Stimulated activated CD4-positive, alpha-beta T cell treated with anti-CD3 and anti-CD28 coated beads, Interleukin-4, amount 100 ng/mL, for 4 hours (primary cell): ENCODE measurements at places on chromosomes 6 and 20.

- no peak for DNase-seq
Observed at GRCh38 chr6:52522151-52522626, 54.7 kb downstream of the TRAM2 start.

DNA sequence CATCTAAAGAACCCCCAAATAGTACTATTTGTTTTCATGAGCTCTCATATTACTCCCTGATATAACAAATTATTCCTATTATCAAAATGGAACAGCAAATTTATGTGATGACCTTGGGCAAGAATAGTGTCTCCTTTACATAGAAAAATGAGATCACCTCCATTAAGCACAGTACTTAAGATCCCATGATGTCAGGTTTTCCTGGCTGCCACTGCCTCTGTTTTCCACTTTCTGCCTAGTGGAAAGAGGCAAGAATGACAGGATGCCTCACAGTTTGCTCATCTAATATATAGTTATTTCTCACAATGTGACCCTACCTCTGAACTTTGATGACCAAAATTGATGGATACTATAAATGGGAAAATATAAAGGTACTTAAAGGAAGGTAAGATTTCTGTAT lies 260.1 kb upstream of the SGK1 start:
- DNase-seq: no peak

GRCh38 chr6:170067923-170068360 lies 222.9 kb downstream of the DLL1 start:
- DNase-seq: no peak

DNA sequence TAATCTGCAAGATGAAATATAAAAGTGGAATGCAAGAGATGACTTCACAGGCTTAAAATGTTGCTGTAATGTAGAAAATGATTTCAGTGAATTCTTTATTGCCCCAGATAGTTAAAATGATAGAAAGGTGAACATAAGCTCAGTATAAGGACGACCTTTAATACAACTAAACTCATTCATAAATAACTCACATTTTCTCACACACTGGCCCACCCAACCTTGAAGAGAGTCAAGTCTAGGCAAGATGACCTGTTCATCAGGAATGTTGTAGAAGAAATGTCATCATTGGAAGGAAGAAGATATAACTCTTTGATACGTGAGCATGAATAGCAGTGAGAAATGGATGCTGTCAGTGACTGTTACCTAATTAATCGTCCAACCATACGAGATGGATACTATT lies 111.1 kb upstream of the SASH1 start:
- DNase-seq: no peak

DNA sequence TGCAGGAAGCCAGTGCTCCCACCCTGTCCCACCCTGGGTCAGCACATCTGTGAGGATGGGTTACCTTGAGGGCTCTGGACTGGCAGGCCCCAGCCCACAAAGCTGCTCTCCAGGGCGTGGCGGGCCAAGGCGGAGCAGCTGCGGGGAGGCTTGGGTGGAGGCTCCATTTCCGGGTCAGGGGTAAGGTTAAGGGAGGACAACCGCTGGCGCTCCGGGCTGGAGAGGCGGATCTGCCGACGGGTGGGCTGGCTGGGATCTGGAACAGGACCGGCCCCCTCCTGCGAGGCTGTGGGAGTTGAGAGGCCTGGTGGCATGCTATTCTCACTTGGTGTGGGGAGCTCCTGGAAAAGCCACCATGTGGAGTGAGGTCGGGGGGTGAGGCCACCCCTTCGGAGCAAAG lies 5.5 kb downstream of the SMPD2 start:
- DNase-seq: no peak
